CD4-positive, CD25-positive, alpha-beta regulatory T cell (primary cell): ENCODE measurements at places on chromosomes 2 and 18. TPM values are rescaled to one million over a fixed set of nuclear protein-coding genes. Genes with fewer than 3 reads are reported as not detected.

The ICA1L gene
- 1.6 TPM for polyA plus RNA-seq

The ATOH8 gene
- not detected for polyA plus RNA-seq

The ANKRD30B gene
- polyA plus RNA-seq, result not detected

The SCN3A gene
- polyA plus RNA-seq, result not detected

The LIPG gene
- not detected for polyA plus RNA-seq

The SIX3 gene
- not detected for polyA plus RNA-seq

The PLEK gene
- 2.2 TPM for polyA plus RNA-seq

The ACOXL gene
- polyA plus RNA-seq, result not detected

The APLF gene
- polyA plus RNA-seq, result 1.9 TPM

The TGFA gene
- 0.07 TPM for polyA plus RNA-seq

The KLHL41 gene
- polyA plus RNA-seq, result not detected

The STARD6 gene
- polyA plus RNA-seq, result not detected
